ENCODE measurements at places on chromosomes 3 and 15. TPM values are rescaled to one million over a fixed set of nuclear protein-coding genes. Genes with fewer than 3 reads are reported as not detected.

The MYEF2 gene
- total RNA-seq = 111 TPM

DNA sequence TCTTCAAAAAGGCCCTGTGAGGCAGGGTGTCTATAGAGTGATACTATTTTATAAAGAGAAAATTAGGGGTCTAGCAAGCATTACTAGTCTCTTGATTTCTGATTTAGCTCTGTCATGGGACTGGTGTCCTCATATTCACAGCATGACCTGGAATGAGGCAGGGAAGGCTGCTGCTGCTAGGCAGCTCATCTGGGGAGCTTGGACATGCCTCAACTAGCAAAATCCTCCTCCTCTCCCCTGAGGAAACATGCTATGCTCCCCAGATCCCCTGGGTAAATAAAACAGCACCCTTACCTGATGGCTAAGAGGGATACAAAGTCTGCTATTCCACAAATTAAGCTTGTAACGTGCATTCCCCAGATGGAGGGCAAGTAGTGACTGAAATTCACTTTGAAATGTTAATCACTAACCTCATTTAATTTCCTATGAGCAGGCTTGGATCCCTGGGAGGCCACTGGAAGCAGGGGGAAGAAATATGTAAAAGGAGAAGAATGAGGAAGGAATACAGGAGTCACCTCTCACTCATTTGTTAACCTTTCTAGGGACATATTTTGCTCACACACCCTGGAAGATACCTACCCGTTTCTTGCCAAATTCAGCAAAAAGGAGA, 709.4 kb downstream of the SQOR start:
- no peak for DNase-seq

DNA sequence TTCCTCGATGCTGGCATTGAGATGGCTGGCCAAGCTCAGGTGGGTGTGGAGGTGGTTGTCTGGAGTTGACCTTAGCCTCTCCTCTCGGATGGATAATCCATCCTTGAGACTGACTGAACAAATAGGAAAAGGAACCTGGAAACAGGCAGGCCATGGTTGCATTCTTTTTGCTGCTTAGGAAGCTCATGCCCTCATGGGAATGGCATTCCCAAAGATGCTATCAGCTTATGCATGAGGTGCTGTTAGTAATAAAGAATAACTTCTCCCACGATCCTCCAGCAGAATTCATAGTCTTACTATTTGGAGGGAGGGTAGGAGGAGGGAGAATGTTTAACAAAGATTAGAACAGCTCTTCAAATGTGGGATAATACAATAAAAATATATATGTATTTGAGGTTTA, 303.0 kb upstream of the TPM1 start:
- no peak for DNase-seq

The ARHGAP31 gene
- 9.2 TPM for total RNA-seq

DNA sequence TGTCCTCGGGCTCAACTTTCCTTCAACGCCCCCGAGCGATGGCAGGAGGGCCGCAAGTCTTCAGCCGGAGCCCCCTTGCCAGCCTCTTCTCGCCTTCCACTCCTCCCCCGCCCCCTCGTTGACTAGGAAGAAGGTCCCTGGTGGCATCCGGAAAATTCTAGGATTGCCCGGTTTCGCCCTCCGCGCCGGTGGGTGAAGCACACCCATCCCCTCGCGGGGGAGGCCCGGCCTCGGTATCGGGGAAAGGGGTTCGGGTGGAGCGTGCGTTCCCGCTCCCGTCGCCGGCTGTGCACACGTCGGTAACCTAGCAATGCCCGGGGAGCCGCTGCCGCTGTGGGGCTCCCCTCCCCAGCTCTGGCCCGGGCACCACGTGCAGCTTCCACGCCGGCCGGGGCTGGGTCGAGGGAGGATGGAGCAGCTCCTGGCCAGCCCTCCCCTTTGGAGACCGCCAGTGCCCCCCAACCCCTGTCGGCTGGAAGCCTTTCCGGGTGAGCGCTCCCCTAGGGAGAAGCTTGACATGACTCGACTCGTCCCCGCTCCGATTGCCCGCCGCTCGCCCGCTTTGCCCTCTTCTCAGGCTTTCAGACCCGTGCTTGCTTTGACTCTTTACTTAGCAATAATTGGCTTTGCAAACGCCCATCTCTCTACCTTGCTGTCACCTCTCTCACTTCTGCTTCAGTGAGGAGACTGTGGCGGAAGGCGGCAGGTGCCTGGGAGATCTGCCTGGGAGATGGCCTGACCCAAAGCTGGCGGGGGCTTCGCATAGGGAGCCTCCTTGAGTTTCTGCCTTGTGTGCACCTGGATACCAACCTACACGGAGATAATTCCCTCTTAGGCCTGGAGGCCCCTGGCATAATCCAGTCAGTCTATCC, 1.3 kb downstream of the CACNA1D start:
- DNase-seq = peak; percentile 45
